SK-MEL-5 (cell line): ENCODE measurements at places on chromosomes 11 and 22. TPM values are rescaled to one million over a fixed set of nuclear protein-coding genes. Genes with fewer than 3 reads are reported as not detected.

Gene KLHDC7B
- total RNA-seq: 0.11 TPM in 1 of 2 replicates, not detected in the other

DNA sequence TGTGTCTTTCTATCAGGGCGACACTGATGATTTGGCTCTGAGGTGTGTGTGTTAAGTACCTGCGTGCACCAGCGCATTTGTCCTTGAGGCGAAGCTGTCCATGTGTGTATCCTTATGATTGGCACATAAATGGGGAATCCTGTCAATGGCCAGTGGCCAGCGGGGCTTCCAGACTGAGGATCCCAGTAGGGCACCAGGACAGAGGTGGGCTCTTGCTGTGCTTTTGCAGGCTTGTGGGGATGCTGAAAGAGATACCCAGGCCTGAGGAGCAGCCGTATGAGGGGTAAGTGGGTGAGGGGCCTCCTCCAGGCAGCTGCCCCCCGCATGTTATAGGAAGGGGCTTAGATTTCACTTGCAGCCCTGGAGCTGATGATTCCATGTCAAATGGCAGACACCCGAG lies 156.8 kb downstream of the ST3GAL4 start:
- no peak for DNase-seq

- DNase-seq: no peak
These were observed 13.0 kb upstream of the SLC39A13 start for GRCh38 chr11:47395223-47396048.

- no peak for DNase-seq
These were observed 52.8 kb downstream of the BCR start for GRCh38 chr22:23233084-23233531.

Gene C11orf52
- not detected in 2 replicates for total RNA-seq

DNA sequence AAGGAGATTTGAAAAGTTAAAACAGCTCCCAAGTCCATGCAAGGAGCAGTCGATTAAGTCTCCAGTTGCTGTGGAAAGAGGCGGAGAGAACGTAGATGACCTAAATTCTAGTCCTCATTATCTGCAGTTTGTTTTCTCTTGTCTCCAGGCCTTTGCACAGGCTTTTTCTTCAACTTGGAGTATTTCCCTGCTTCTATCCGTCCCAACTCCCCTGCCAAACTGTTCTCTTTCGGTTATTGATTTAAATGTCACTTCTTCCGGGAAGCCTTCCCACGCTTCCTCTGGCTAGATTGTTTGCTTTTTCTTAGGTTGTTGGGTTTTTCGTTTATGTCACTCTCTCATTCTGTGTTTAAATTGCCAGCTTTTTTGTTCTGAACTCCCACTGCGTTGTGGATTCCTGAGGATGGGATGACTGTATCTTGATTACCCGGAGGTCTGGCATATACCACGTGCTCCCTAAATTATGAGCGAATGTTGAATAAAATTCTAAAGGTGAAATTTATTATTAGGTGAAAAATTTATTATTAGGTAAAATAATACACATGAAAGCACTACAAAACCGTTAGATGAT lies 463 bp downstream of the TMEM126B start:
- no peak for DNase-seq

Gene PLA2G3
- 0.03 TPM in 1 of 2 replicates, not detected in the other for total RNA-seq

DNA sequence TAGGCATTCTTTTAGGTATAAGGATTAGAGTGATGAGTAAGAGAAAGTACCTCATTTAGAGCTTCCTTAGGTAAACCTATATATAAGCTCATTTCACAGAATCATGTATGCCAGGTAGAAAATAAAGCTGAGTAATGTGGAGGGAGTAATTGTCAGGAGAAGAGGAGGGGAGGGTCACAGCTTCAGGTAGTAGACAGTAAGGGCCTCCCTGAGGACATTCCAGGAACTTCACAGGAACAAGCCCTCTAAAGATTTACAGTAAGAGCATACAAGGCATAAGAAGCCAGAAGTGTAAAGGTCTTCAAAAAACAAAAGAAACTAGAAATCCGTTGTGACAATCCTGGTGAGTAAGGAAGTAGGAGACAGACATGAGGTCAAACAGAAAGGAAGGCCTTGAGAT lies 57.6 kb downstream of the USP47 start:
- DNase-seq: no peak

GRCh38 chr22:39309364-39309861 lies 10.0 kb downstream of the RPL3 start:
- DNase-seq: no peak

DNA sequence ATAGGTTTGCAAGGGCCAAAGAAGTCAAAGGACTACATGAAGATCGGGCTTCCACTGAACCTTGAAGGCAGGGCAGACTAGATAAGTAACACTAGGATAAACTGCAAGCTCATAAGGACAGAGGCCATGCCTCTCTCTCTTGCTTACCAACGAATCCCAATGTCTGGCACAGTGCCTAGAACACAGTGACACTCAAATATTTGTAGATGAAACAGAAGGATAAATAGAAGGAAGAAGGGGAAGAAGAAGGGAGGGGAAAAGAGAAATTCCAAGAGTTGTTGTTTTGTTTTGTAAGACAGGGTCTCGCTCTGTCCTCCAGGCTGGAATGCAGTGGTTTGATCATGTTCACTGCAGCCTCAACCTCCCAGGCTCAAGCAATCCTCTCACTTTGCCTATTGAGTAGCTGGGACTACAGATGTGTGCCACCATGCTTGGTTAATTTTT lies 26.9 kb downstream of the SIK3 start:
- DNase-seq: no peak

GRCh38 chr11:104015649-104016415 lies 20.6 kb upstream of the DDI1 start:
- DNase-seq: no peak

DNA sequence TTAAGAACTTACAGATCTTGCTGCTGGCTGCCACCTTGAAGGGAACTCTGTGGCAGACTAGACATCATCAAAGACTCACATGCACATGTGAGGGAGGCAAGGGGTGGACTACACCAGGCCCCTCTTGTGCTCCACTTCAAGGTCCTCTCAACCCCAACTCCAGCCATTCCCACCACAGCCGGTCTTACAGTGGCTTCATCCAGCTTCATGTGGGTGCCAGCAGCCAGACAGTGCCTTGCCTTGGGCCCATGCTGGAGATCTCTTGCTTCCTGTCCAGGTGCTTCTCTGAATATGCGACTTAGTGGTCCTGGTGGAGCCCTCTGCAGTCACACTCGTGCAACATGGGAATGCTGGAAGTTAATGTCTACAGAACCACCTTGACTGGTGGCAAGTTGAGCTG lies 44.6 kb upstream of the WNT7B start:
- no peak for DNase-seq

- DNase-seq: no peak
These were observed 40.0 kb downstream of the TECTA start for GRCh38 chr11:121141066-121141465.

Gene ANKK1
- total RNA-seq: not detected in 2 replicates

Gene AIFM3
- total RNA-seq: 3.2 and 3.9 TPM in 2 replicates

Gene MOGAT2
- not detected in 2 replicates for total RNA-seq

DNA sequence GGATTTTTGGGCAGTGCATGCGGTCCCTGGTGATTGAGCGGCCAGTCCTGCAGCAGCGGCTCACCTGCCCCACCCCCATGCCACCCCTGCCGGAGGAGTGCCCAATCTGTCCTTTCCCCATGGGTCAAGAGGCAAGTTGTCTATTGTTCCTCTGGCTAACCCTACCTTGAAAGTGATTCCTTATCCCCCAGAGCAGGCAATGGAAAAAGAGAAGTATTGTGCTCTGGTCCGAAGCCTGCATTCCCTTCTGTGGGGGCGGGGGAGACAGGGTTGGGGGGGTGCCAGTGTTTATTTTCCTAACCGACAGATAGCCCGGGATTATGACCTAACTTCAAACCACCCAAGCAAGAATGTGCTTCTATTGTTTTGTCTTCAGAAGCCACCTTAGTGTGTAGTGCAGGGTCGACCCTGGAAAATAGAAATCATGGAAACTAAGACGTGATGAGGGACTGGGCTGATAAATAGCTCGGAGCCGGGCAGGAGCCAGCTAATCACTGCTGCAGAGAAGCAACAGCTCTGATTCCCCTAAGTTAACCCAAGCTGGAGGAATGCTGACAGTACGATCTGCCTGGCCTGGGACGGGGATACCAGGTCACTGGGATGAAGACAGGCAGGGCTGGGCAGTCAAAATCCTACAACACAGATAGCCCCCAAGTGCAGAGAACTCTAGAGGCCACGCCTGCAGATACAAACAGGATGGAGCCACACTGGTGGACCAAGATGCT lies 38.7 kb upstream of the ATXN10 start:
- DNase-seq: no peak

GRCh38 chr11:65310215-65310614 lies 4.5 kb upstream of the CDC42EP2 start:
- no peak for DNase-seq

Gene EFCAB6
- 0.29 and 0.55 TPM in 2 replicates for total RNA-seq

DNA sequence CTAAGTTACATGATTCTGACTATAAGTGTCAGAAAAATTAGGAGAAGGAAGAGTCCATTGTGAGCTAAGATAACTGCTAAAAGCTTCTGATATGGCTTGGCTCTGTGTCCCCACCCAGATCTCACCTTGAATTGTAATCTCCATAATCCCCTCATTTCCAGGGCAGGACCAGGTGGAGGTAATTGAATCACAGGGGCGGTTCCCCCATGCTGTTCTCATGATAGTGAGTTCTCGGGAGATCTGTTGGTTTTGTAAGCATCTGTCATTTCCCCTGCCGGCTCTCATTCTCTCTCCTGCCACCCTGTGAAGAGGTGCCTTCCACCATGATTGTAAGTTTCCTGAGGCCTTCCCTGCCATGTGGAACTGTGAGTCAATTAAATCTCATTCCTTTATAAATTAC lies 230.2 kb downstream of the OPCML start:
- DNase-seq: no peak

GRCh38 chr11:45085646-45086501 lies 60.6 kb upstream of the PRDM11 start:
- peak; percentile 22 for DNase-seq

Gene OR10D3
- not detected in 2 replicates for total RNA-seq

GRCh38 chr11:749731-750130 lies 2.5 kb downstream of the TALDO1 start:
- no peak for DNase-seq

DNA sequence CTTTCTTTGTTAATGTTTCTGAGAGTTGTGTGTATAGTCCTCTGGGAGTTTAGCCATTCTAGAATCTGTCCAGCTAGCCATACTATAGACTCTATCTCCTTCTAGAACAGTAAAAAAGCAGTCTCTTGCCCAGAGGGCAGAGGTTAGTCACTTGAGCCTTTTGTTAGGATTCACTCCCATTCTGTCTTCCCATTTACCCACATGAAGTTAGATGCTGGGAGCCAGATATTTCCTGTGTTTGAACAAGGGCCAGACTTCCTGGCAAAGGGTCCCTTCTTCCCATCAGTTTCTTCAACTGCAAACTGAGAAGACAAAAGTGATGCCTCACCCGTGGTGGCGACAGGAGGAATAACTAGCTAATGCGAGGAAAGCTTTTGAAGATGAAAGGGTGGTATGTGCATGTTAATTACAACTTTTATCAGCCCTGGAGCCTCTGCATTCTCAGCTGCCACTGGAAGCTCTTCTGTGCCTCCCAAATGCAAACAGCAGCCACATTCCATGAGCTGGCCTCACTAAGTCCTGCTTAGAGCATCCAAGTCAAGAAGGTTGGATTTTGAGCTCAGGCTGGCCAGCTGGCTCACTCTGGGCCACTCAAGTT lies 12.8 kb downstream of the CD44 start:
- DNase-seq: no peak

DNA sequence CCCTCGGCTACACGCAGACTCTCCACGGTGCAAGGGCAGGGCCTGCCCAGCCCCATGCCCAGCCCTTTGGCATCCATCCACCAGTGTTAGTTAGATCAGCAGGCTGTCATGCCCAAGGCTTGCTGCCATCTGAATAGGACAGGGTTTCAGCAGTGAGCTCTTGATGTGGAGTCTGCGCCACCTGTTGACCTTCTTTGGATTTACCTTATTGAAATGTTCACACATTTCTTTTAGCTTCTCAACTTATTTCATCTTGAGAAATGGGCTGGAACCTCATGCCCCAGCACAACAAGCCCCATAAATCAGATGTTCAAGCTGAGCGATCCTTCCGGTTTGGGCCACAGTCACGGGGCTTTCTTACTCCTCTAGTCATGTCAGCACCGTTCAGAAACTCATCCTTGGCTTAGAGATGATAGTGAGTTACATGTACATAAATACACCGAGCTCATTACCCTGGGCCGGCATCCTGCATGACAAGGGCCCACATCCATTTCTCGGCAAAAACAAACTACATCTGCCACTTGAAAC lies 61.7 kb downstream of the PARVB start:
- DNase-seq: peak; percentile 94

DNA sequence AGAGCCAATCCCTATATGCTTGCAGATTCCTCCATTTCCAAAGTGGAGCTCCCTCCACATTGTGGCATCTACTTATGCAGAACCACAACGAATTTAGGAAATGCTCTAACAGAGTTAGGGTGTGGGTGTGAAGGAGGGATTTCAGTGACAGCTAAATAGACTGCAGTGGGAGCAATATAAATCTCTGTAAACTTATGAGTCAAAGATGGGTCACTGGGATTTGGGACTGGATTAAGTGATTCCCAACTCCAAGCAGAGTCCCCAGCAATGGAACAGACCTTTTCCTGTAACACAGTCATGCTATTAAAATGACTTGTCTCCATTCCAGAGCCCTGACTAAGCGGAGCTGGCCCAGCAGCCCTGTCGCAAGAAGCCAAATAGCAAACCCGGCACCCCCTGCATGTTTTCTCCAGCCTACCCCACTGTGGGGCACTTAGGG lies 36.6 kb downstream of the RPL27A start:
- DNase-seq: no peak

Gene DEUP1
- total RNA-seq: not detected in 2 replicates

DNA sequence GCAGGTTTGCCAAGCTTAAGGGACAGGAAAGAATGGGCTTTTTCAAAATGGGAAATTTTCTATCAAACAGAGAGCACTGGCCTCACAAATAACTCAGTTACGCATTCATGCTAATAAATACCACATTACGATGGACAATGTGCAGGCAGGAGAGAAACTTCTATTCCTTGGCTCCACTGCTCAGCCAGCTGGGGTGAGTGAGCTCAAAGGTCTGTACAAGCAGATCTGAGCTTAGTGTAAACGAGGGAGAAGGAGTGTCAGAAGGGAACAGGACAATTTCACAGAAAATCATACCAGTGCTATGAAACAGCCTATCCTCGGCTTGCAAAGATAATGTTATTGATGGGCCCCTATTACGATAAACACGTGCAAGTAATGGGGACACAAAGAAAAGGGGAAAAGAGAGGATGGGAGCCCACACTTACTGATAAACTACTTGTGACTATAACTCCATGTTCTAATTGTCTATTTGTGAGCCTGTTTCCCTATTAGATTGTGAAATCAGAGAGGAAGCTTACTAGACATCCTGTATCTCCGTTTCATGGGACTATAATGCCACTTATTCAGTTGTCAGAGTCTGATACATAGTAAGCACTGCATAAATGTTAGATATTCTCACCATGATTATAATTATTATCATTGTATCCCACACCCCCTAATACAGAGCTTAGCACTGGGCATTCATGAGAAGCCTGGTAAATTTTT lies 46.3 kb downstream of the AMOTL1 start:
- DNase-seq: no peak

GRCh38 chr11:66271816-66272215 lies 3.4 kb downstream of the RAB1B start:
- no peak for DNase-seq

Gene MB
- not detected in 2 replicates for total RNA-seq

Gene RGL4
- total RNA-seq: not detected in 2 replicates

- DNase-seq: no peak
These were observed 127.8 kb downstream of the PARVA start for GRCh38 chr11:12505183-12505582.
